T-helper 17 cell (primary cell): ENCODE measurements at places on chromosomes 11 and 22. TPM values are rescaled to one million over a fixed set of nuclear protein-coding genes. Genes with fewer than 3 reads are reported as not detected.

Gene JAM3
- total RNA-seq = 37.4 TPM

Gene OR8K3
- total RNA-seq = not detected

Gene MYBPC3
- not detected for total RNA-seq

Gene OR2AT4
- not detected for total RNA-seq

Gene TRIM51
- total RNA-seq = not detected

Gene FAM111B
- 2.0 TPM for total RNA-seq

Gene EHF
- total RNA-seq = 0.65 TPM
